NCI-H187 (cell line): ENCODE measurements at places on chromosomes 1 and 21.

- no peak for DNase-seq
Measured at GRCh38 chr1:10328180-10328963, 70.5 kb upstream of the PGD start.

DNA sequence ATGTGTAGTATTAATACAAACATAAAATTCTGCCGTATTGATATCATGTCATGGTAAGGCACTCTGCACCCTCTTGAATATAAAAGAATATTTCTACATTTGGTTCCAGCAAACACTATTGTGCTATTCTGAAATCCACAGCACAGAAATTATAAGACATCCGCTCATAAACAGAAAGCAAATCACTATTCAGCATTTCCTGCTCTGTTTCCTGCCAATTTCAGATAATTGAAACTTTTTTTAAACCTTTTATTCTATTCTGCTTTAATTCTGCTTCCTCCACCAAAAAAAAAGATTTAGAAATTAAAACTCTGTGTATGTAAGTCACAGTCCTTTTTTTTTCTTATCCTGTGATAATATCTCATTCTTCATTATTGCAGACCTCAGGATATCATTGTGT, 39.6 kb upstream of the PLEKHO1 start:
- DNase-seq = no peak

GRCh38 chr1:162876751-162877150, 15.8 kb upstream of the CCDC190 start:
- no peak for DNase-seq

GRCh38 chr1:7408771-7409150, 362.3 kb upstream of the VAMP3 start:
- DNase-seq = no peak

- no peak for DNase-seq
Measured at GRCh38 chr1:115423776-115424175, 85.7 kb upstream of the NGF start.

- DNase-seq = no peak
Measured at GRCh38 chr1:52216907-52217458, 75.1 kb downstream of the ZFYVE9 start.

DNA sequence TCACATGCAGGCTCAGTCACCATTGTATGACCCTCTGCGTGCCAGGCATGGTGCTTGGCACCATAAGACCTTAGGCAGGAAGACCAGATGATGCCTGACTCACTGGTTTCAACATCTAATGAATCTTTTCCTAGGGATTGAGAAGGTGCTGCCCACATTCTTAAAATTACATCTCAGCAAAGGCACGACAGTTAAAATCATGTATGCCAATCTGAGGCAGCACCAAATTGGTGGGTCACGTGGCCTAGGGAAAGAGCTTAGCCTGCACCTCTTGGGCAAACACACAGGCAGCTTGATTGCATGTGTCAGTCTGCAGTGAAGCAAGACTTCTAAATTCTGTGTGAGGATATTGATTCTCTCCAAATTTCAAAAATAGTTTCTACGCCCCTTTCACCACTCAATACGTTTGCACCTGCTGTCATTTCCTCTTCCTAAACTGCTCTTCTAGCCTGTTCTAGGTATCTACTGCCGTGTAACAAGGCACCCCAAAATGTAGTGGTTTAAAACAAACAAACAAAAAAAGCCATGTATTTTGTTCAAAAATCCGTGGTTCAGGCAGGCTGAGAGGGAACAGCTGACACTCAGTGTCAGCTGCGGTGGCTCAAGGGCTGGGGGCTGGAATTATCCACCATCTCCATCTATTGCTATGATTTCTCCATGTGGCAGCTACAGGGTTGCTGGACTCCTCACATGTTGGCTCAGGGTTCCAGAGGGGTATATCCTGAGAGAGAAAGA, 160.2 kb upstream of the FGGY start:
- DNase-seq = no peak

DNA sequence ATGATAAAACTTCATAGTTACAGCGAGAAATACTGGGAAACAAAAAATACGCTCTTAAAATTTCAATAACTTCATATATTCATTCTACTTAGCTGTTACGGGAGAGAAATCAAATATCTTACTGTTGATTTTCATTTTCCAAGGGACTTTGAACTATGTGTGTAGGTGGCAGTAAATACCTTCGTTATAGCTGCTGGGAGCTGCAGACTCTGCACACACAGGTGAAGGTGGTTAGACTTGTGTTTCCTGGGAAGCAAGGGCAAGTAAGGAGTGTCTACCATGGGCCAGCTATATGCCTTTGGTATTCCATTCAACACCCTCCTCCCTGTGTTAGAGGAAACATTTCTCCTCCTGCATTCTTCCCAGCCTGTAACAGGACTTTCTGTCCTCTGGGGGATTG, 51.4 kb upstream of the DIRAS3 start:
- DNase-seq = no peak

DNA sequence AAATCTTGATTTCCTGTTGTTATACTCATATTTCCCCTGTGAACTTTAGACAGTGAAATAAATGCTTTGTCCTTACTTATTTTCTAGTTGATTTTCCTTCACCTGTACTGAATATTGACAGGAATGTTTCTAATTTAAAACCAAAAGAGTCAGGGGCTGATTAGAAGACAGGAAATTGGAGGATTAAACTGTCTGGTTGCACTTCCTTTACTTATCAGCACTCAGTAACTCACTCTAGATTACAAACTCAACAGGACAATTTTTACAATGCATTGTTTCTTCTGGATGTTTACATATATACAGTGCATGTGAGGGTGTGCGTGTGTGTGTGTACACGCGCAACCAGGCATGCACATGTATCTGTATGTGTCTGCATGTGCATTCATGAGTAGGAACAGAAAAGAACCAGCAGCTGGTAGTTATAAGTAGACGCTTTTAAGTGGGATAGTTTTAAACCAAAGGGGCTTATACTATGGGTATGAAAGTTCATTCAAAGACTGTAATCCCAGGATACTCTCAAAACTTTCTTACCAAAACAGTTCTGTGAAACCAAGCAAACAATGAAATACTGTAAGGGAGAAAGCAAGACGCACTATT, 212.0 kb upstream of the NFIA start:
- no peak for DNase-seq

DNA sequence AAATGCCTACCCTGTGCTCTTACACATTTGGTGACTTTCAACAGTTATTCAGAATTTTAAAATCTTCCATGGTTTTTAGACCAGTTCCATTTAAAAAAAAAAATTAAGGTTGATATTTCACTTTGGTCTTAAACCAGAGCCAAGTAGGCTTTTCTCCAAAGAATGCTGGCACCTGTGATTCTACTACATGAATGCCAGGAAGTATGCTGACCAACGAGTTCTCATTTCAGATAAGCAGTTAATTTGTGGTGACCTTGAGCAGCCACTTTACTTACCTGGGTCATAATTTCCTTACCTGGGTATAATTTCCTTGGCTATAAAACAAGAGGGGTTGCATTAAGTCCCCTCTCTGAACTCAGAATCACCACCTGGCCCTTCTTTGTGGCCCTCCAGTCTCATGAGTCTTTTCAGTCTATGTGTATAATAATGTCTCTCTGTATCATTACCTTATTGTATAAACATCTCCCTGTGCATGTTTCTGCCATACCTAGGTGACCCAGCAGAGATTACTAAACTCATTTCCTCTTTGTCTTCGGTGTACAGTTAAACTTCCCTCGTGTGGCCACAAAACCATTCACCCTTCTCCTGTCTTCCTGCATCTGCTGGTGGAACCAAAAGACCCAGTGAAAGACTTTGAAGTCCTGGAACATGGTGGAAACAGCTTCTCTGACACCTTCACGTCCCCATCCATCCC, 139.1 kb upstream of the DPT start:
- no peak for DNase-seq

DNA sequence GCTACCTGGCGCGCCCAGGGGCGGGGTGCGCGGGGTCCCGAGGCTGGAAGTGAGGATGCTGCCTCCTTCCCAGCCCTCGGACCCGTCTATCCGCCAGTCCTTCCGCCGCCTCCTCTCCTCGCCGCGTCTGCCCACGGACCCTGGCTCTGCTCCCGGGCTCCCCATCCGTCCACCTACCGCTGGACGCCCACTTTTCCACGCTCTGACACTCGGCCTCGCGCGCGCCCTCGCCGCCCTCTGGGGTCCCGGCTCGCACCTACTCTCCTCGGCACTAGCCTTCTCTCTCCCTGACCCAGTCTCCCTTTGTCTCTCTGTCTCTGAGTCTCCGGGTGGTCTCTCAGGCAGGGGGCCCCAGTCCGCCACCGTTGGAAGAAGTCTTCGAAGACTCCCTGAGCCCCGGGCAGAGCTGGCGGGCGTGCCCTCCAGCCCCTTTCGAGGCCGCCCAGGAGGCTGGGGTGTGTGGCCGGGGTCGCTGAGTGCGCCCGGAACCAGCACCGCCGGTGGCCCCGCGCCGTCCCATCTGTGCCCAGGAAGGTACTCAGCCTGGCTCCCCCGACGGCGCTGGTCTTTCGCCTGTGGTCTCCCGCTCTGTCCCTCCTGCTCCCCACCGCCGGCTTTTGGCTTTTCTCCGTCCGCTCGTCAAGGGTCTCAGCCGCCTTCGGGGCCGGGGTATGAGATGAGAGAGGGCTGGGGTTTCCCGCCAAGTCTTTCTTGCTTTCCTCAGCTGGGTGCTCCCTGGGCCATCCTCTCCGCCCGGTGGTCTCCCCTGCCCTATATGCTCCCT, 610 bp downstream of the DRAXIN start:
- no peak for DNase-seq

GRCh38 chr1:8969937-8970336, 24.3 kb downstream of the CA6 start:
- no peak for DNase-seq

GRCh38 chr1:188877668-188878067, 1600.0 kb downstream of the BRINP3 start:
- no peak for DNase-seq
